Fibroblast of the aortic adventitia (primary cell): ENCODE measurements at places on chromosomes 5 and 9. TPM values are rescaled to one million over a fixed set of nuclear protein-coding genes. Genes with fewer than 3 reads are reported as not detected.

DNA sequence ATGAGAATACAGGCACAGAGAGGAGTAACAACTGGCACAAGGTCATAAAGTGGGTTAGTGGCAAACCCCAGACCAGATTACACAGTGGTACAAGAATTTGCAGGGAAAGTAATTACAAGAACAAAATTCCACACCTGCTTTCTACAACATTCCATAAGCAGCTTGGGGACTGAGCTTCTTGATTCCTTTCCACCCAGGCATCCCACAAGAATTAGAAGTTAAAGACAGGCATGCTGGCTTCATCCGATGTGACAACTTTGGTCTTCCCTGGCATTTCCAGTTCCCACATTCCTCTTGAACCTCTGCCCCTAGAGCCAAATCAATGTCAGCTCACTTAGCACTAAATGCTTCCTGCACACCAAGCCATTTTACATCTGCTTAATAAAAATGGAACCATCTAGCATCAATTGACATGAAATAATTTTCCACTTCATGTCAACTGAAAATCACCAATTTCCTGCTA is 435.8 kb upstream of the PAPPA start:
- peak; percentile 46 for DNase-seq

DNA sequence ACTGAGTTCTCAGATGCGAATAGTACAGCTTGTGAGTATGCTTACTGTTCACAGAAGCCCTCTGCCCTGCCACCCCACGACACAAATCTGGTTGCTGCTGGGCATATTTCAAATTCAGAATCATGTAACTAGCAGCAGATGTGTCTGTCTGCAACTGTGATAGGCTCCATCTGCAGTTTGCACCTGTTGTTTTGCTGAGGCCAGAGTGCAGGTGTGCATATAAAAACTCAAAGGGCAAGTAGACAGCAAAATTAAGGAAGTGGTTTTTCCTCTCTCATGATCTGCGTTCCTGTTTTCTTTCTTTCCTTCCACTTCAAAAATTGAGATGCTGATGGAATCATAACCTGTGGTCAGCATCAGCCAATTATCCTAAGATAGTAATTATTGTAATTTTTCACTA is 1000.5 kb downstream of the PTPRD start:
- no peak for DNase-seq

- no peak for DNase-seq
Measured at GRCh38 chr5:106639488-106639887, 1031.2 kb downstream of the EFNA5 start.

ARSB gene
- total RNA-seq = 21.3 and 32.7 TPM in 2 replicates

DNA sequence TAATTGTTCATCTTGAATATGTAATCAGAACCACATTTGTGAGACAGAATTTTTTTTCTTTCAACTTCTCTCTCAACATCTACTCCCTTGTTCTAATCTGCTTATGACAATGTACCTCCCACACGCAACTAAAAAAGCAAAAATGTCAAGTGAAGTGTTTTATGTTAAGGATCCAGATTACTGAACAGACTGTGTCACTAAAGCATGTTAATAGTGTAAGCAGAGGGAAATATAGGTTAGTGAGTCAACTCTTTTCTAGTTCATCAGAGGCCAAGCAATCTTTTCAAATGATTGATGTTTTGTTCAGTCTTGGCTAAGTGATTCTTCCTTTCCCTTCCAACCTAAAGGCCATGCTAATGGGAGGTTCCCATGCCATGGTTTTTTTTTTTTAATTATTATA is 34.7 kb upstream of the IDNK start:
- DNase-seq = peak; percentile 32

DNA sequence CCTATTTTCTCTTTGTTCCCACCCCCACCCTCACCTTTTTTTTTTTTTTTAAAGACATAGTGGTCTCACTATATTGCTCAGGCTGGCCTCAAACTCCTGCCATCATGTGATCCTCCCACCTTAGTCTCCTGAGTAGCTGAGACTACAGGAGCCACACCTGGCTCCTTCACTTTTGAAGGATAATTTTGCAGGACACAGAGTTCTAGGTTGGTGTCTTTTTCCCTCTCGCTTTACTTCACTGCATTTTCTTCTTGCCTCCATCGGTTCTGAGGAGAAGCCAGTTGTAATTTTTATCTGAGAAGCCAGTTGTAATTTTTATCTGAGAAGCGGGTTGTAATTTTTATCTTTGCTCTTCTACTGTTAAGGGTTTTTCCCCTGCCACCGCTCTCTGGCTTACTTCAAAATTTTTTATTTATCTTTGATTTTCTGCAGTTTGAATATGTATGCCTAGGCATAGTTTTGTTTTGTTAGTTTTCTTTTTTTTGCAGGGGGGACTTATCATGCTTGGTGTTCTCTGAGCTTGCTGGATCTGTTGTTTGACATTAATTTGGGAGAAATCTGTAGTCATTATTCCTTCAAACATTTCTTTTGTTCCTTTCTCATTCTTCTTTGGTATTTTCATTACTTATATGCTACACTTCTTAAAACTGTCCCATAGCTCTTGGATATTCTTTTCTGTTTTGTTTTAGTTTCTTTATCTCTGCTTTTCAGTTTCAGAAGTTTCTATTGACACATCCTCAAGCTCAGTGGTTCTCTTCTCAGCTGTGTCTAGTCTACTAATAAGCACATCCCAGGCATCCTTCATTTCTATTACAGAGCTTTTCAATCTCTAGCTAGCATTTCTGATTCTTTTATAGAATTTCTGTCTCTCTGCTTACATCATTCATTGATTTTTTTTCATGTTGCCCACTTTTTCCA is 148.2 kb upstream of the CHD1 start:
- no peak for DNase-seq

GRCh38 chr9:82777366-82777765 is 285.6 kb downstream of the RASEF start:
- no peak for DNase-seq

FAM200C gene
- total RNA-seq = 5.5 and 6.7 TPM in 2 replicates

DNA sequence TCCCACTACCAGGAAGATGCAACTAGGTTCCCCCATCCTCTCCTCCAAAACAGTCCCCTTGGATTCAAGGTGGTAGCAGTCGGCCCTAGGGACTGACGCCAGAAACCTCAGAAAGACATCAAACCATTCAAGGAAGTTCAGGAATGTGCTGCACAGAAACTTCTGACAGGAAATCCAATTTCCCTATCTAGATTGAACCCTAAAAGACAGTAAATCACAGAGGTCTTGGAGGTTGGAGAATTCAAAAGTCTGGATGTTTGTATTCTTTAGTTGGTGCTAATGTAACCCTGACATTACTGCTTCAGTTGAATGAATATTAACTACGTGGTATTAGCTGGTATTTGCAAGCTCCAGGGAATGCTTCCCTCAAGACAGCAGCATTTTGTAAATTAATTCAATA is 125.3 kb downstream of the SYK start:
- DNase-seq = no peak
